Activated CD4-positive, alpha-beta T cell treated with anti-CD3 and anti-CD28 coated beads, Interleukin-2, Interleukin-6, amounts not matched to agents 100 ng/mL and 50 ng/mL, durations not matched to agents 16 hours and 8 hours (primary cell): ENCODE measurements at places on chromosomes 1 and 21.

DNA sequence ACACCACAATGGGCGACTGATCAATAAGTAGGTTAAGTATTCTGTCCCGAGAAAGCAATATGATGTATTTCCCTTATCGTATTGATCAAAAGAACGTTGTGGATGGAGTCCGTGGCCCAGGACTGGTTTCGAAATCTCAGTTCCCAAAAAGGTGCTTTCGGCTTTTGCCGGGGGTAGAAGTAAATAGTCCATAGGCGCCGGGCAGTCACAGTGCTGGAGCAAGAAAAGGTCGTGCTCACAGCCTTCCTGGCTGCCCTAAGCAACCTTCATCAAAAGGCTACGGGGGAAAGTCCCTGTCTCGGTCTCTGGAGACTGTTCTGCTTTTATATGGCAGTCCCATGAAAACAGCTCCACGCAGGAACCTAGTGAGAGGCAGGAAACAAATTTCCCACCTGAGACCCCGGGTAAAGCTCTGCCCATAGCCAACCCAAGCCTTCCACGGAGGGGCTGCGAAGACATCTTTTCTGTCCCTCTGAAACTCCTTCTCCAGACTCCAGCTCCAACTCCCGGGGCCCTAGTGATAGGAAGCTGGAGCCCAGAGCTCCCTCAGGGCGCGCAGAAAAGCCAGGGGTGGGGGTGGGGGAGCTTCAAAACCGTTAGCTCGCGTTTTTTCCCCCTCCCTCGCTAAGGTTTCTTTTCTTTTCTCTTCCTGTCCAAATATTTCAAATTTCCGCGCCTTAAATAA lies 7.0 kb downstream of the CDKN2C start:
- peak; percentile 26 for DNase-seq

GRCh38 chr1:77395051-77395450 lies 113.2 kb downstream of the AK5 start:
- DNase-seq: no peak

DNA sequence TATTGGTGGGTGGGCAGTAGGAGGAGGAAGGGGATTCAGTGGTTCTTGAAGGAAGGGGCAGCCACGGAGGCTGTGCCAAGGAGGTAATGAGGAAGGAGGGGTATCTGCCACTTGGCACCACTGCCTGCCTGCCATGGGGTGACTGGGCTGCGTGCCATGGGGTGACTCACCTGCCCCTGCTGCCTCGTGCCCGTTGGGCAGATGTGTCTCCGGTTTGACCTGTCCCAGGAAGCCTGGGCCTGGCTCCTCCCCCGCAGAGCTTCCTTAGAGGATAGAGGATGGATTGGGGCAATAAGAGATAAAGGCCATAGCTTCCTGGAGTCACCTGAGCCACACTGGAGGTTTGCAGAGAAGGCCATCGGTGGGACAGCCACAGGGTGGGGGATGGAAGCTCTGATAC lies 1.7 kb downstream of the PADI3 start:
- DNase-seq: no peak

- DNase-seq: no peak
Measured at GRCh38 chr21:36454706-36455105, 25.2 kb downstream of the CLDN14 start.

DNA sequence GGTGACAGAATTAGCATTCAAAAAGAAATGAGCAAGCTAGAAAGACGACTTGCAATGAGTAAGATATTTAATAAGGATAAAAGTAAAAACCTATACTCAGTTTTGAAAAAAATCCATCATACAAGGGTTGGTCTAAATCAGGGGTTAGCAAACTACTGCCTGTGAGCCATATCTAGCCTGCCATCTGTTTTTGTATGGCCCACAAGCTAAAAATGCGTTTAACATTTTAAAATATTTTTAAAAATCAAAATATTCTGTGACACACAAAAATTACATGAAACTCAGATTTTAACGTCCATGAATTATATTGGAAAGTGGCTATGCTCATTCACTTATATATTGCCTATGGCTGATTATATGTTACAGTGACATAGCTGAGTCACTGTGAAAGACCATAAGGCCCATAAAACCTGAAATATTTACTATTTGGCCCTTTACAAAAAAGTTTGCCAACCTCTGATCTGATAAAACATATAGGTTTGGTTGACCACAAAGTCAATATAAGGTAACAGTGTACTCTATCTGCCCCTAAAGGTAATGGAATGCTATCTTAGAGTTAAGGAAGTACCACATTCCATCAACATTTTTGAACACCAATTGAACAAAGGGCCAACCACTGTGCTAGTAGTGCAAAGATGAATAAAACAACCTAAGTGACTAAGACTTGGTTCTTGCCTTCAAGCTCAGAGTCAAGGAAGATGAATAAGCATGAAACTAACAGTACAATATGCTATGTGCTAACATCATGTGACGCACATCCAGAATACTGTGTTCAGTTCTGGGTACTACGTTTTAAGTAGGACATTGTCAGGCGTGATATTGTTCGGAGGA lies 3.2 kb downstream of the IFT25 start:
- DNase-seq: peak; percentile 71

DNA sequence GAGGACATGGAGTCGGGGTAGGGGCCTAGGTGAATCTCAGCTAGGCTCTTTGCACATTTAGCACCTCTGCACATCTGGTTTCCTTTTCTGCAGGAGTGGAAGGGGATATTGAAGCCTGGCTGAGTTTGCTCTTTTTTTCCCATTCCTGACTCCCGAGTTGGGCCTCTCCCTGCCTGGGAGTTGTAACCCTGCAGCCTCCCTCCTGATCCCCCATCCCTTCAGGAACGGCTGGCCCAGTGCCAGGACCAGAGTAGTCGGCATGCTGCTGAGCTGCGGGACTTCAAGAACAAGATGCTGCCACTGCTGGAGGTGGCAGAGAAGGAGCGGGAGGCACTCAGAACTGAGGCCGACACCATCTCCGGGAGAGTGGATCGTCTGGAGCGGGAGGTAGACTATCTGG lies 836 bp downstream of the OLFML3 start:
- DNase-seq: no peak

DNA sequence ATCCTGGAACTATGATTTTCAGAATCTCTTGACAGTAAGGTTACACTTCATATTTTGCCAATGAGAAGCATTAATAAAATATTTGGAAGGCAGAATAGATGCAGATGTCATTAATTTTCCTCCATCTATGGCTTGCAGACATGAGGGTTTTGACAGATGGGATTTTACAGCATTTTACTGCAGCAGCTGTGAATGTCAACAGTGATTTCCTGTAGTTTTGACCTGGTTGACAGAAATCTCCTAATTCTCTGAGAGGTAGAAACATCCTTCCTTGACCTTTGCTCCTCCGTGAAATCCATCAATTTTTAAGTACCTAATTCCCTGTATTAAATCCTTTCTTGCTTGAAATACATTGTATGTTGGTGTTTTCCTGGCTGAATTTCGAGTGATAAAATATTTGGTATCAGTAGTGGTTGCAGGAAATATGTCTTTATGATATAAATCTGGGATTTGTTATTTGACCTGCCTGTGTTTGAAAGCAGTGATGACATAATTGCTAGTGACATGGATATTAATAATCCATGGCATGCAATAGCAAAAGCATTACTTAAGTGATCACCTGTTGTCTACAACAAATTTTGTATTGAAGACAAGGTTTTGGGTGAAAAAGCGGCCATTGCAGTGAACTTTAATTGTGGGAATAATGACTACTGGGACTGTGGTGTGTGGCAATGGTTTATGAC lies 73.9 kb downstream of the HLX start:
- no peak for DNase-seq

DNA sequence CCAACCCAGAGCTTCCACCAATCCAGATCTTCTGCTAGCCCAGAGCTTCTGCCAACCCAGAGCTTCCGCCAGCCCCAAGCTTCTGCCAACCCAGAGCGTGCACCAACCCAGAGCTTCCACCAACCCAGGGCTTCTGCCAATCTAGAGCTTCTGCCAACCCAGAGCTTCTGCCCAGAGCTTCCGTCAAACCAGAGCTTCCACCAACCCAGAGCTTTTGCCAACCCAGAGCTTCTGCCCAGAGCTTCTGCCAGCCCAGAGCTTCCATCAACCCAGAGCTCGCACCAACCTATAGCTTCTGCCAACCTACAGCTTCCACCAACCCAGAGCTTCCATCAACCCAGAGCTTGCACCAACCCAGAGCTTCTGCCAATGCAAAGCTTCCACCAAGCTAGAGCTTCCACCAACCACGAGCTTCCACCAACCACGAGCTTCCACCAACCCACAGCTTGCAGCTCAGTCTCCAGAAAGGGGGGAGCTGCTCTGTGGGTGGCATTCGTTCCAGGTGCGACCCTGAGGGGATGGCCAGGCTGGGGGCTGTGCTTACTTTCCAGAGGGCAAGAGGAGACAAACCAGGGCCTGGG lies 23.8 kb downstream of the CRYAA start:
- DNase-seq: no peak

DNA sequence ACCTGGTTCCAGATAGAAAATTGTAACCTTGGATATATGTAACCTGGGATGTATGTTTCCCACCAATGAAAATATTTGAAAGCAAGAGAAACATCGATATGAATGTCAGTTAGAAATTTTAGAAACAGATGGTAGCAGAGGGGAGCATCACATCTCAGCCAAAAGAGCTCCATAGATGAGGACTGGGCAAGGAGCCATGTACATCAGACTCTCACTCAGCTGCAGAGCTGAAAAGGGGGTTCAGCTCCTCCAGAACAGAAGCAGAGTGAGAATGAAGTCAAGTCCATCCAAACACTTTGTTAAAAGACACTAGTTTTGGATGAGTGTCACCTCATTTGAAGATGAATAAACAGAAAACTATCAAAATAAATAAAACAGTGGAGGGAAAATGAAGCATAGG lies 202.4 kb downstream of the HMCN1 start:
- DNase-seq: no peak

DNA sequence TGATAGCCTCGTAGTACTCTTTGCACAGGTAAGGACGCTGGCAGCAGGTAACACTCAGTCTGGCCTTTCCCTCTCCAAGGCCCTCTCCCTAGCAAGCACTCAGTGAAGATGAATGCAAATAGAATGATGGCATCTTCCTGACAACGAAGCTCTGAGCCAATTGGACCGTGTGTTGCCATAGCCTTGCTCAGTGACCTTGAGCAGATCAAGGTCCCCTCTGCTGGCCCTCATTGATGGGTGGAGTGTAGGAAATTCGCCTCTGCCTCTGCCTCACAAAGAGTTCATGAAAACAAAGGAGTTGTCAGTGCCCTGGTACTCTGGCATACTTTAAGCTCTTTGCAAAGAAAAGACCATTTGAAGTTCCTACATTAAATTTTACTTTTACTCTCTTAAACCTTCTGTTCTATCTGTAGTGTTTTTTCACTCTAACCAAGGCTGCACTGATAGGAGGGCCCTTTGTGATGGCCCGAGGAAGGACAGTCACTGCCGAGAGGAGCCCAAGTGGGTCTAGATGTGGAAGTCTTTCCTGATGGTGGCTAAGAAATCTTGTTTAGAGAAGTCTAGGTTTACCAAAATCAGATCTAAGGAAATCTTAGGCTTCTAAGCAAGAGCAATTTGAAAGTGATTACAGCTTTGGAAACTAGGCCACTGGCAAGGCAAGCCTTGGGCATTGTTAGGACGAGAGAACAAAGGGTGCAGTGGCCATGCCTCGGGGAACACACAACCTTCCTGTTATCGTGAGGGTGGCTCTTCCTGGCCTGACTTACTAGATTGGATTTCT lies 38.2 kb downstream of the SMYD2 start:
- DNase-seq: no peak

GRCh38 chr1:7427605-7428300 lies 343.3 kb upstream of the VAMP3 start:
- no peak for DNase-seq

GRCh38 chr1:39625462-39626273 lies 13.8 kb downstream of the HEYL start:
- no peak for DNase-seq

GRCh38 chr1:181369416-181369815 lies 113.9 kb upstream of the CACNA1E start:
- DNase-seq: no peak

GRCh38 chr1:242431786-242432185 lies 92.7 kb downstream of the PLD5 start:
- DNase-seq: no peak

DNA sequence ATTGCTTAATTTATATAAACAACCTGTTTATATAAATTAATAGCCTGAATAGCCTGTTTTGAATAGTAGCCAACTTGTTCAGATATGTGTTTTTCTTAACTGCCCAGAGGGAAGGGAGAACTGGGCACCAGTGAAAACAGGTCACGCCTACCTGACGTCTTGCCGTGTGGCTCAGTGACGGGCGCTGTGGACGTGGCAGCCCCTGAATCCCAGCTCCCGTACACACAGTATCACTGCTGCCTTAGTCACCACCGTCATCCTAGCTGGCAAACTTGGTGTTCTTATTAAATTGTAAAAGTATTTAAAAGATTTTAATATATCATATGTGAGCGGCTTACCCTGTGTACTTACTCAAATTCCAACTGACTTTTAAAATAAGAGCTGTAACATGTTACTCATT lies 35.4 kb upstream of the TRAPPC10 start:
- DNase-seq: no peak

DNA sequence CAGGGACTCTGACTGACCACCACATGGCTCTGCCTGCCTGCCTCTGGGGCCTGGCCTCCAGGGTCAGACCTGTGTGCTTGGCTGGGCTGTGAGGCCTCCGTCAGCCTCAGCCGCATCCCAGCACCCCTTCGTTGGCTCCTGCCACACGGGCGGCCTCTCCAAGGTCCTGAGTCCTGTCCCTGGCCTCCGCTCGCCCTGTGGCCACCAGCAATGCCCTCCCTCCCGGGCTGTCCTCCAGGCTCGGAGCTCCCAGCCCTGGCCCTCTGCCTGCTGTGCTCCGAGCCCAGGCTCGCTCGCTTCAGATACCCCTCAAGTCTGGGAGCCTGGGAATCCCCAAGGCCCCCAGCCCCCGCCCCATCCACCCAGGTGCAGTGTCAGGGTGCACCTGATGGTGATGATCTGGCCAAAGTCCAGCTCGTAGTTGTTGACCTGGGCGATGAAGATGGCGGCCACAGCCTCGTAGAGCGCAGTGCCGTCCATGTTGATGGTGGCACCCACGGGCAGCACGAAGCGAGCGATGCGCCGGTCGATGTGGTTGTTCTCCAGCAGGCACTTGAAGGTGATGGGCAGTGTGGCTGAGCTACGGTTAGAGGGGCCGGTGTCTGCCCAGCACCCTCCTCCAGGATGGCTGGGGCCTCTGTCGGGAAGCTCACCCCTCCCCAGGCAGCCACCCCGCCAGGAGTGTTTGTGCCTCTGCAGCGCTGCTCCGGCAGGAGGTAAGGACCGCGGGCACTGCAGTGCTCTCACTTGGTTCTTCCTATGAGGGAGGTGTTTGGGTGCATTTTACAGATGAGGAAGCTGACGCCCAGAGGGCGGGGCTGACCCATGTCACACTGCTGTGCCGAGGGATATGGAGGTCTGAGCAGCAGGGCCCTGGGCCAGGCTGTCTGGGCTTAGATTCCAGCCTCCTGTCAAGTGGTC lies 28.5 kb downstream of the PODN start:
- DNase-seq: no peak
